ENCODE measurements at places on chromosomes 5 and 9. TPM values are rescaled to one million over a fixed set of nuclear protein-coding genes. Genes with fewer than 3 reads are reported as not detected.

The SDHA gene
- 223 TPM for total RNA-seq

The CCL27 gene
- not detected for total RNA-seq

The SLCO6A1 gene
- not detected for total RNA-seq

The TRIM32 gene
- 12.1 TPM for total RNA-seq

The RASGRF2 gene
- under 0.01 TPM for total RNA-seq

The SYNPO gene
- total RNA-seq, result under 0.01 TPM

The HOMER1 gene
- total RNA-seq, result 0.54 TPM

The ZBED3 gene
- total RNA-seq, result 7.0 TPM

The BARHL1 gene
- total RNA-seq, result not detected

The TMOD1 gene
- total RNA-seq, result 1.6 TPM

The GIN1 gene
- total RNA-seq, result 1.1 TPM

The TRIP13 gene
- total RNA-seq, result 4.8 TPM

The NNT gene
- 69.7 TPM for total RNA-seq

The GAPVD1 gene
- 31.8 TPM for total RNA-seq

The CCIN gene
- 1.3 TPM for total RNA-seq

The EDIL3 gene
- under 0.01 TPM for total RNA-seq

The ARHGEF37 gene
- total RNA-seq, result 0.27 TPM

The PCDHGA3 gene
- 0.54 TPM for total RNA-seq

The MSMP gene
- total RNA-seq, result 2.4 TPM

The CSNK1G3 gene
- total RNA-seq, result 14.0 TPM

The ZFP2 gene
- 0.27 TPM for total RNA-seq

The LPAR1 gene
- 0.27 TPM for total RNA-seq

The DPYSL3 gene
- 45.2 TPM for total RNA-seq

The SHOC1 gene
- total RNA-seq, result not detected

The AIF1L gene
- 4.8 TPM for total RNA-seq

The IL3 gene
- not detected for total RNA-seq

The MRPL36 gene
- total RNA-seq, result 26.7 TPM

The LVRN gene
- not detected for total RNA-seq

The NOXA1 gene
- 4.6 TPM for total RNA-seq

The TAF11L11 gene
- total RNA-seq, result not detected

The EXOSC3 gene
- total RNA-seq, result 46.9 TPM

The NME5 gene
- total RNA-seq, result 0.27 TPM

The RASGEF1C gene
- under 0.01 TPM for total RNA-seq

The PRSS3 gene
- total RNA-seq, result 0.27 TPM

The PCDHA9 gene
- under 0.01 TPM for total RNA-seq

The C5orf52 gene
- not detected for total RNA-seq

The CDH9 gene
- total RNA-seq, result 2.7 TPM

The CSNK1A1 gene
- 116 TPM for total RNA-seq

The GAS1 gene
- total RNA-seq, result 0.27 TPM

The HSD17B4 gene
- total RNA-seq, result 80.5 TPM
